ENCODE measurements at places on chromosomes 4 and X.

- no peak for DNase-seq
These were observed 326.4 kb downstream of the DCHS2 start for GRCh38 chr4:154164931-154165839.

DNA sequence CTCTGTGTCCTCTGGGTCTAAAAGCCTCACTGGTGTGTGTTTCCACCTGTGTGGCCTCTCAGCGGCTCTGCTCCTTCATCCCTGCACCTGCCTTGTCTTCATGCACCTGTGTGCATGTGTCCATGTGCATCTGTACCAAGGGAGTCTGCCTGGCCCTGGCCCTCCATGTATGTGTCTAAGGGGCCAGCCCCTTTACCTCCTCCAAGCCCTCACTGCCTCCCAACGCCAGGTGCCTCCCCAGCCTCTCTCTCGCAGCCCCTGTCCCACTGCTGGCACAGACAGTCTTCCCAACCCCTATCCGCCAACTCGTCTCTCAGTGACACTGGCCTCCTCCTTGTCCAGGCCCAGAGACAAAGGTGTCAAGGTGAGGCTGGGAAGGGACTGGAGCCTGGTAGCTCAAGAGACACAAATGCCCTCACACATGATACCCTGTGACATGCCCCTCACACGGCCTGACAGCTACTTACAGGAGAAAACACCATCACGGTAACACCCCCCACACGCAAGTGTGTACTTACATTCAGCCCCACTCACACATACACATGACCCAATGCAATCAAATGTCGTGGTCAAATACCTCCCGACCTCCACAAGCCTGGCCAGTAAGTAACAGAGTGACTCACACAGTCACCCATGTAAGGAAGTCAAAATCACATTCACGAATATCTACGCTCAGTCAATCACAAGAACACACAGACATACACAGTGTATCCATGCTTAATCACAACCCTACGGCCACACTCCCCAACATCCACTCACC lies 11.4 kb downstream of the L1CAM start:
- no peak for DNase-seq

GRCh38 chr4:164012396-164013027 lies 518.0 kb downstream of the TMA16 start:
- no peak for DNase-seq

GRCh38 chr4:163806653-163807052 lies 312.2 kb downstream of the TMA16 start:
- DNase-seq, result no peak

All from CD4-positive, alpha-beta T cell treated with Interferon gamma for 1 hour (primary cell).